ENCODE measurements at places on chromosomes 6 and 20.

- no peak for DNase-seq
These were observed 15.0 kb downstream of the KCNK5 start for GRCh38 chr6:39214120-39214813.

DNA sequence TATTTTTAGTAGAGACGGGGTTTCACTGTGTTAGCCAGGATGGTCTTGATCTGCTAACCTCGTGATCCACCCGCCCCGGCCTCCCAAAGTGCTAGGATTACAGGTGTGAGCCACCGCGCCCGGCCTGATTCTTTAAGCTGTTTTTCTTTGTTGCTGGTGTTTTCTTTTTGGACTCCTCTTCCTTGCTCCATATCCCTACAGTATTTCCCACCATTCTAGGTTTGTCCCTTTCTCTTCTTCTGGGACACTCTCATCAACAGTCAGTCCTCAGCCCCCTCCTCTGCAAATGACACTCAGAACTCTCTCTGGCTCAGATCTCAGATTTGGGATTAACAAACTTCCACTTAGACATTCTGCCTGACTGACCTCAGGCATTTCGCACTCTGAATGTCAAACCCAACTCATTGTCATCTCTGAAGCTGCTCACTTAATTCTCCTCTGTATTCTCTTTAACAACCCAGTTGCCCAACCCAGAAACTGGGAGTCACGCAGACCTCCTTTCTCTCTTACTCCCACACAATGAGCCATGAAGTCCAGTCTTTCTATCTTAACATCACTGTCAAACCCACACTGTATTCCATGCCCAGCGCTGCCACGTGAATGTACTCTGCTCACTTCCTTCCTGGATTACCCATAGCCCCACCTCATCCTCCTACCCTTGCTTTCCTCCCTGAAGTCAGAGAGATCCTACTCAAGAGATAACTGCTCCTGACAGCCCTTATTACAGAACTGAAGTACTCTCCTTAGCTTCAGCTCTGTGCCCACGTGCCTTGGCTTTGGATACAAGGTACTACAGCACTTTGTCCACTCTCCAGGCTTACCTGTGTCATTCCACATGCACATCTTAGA, 2.6 kb downstream of the MPIG6B start:
- DNase-seq, result no peak

GRCh38 chr20:32792731-32793458, 26.9 kb upstream of the MAPRE1 start:
- DNase-seq, result peak; percentile 39

- no peak for DNase-seq
These were observed 7.7 kb downstream of the KIF3B start for GRCh38 chr20:32285082-32285620.

DNA sequence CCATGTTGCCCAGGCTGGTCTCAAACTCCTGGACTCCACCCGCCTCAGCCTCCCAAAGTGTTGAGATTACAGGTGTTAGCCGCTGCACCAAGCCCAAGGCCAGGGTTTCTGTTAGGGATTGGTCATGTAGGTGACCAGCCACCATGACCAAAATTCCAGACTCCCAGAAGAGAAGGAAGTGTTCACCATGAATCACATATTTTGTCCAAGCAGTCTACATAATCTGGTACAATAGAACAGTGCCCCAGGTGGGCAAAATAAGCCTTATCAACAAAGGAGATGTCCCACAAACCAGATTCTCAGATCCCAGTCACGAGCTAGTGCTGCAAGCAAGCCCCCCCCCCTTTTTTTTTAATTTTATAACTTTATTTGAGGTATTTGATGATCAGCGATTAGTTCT, 20.0 kb downstream of the ZNF341 start:
- no peak for DNase-seq

Measured in left hindlimb (tissue), 1 donor.